ENCODE measurements at places on chromosomes 12 and 14.
A peak's percentile ranks its signal among the peaks of the same experiment; 100 is the strongest.

DNA sequence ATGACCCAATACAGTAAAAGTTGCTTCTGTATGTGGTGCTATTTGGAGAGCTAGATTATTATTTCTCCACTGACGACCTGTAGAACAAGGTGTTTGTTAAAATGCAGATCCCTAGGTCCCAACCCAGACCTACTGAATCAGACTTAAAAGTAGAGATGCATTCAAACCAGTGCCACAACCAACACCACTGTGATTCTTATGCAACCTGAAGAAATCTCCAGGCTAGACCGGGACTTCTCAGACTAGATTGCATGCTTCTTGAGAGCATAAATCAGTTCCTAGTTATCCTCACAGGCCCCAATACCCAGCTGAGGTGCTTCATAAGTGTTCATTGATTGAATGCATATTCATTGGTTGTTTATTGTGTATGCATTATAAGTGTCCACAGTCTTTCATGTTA is 78.2 kb downstream of the SPTSSA start:
- DNase-seq: no peak

GRCh38 chr12:124432376-124432775 is 135.0 kb downstream of the NCOR2 start:
- no peak for DNase-seq

- no peak for DNase-seq
These were observed 28.5 kb downstream of the SLC8B1 start for GRCh38 chr12:113306382-113306781.

DNA sequence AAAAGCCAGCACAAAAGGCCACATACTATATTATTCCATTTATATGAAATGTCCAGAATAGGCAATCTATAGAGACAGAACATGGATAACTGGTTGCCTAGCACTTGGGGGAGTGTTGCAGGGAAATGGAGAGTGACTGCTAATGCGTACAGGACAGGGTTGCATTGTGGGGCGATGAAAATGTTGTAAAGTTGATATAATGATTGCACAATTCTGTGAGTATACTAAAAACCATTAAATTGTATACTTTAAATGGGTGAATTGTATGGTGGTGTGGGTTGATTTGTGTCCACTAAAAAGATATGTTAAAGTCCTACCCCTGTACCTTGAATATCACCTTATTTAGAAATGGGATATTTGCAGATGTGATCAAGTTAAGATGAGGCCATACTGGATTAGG is 7.0 kb upstream of the CAPRIN2 start:
- no peak for DNase-seq

- no peak for DNase-seq
These were observed 691.8 kb downstream of the BCL11B start for GRCh38 chr14:98580131-98580678.

GRCh38 chr12:60014436-60014835 is 418.6 kb downstream of the SLC16A7 start:
- DNase-seq: no peak

GRCh38 chr14:103169954-103170353 is 46.7 kb downstream of the TNFAIP2 start:
- DNase-seq: no peak

DNA sequence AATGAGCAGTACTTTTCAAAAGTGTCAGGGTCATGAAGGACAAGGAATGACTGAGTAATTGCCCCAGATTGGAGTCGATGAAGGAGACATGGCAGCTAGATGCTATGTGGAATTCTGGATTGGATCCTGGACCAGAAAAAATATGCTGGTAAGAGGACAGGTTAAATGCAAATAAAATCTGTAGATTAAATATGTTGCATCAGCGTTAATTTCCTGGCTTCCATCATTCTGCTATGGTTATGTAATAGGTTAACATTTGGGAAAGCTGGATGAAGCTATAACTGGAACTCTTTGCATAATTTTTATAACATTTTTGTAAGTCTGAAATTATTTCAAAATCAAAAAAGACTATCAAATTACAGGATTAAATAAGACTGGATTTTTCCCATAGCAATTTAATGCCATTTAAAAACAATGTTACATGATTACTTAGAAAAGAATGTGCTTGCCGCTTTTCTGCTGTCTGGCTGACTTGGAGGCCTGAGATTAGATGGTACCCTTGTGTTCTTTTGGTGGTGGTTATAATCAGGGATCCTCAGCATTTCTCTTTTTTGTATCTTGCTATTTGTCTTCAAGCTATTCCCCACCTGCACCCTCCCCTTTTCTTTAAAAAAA is 65.1 kb downstream of the FBXW8 start:
- no peak for DNase-seq

GRCh38 chr14:61813096-61813606 is 50.9 kb downstream of the SNAPC1 start:
- DNase-seq: no peak

- no peak for DNase-seq
These were observed 133.6 kb upstream of the SLC35F4 start for GRCh38 chr14:57999471-57999870.

DNA sequence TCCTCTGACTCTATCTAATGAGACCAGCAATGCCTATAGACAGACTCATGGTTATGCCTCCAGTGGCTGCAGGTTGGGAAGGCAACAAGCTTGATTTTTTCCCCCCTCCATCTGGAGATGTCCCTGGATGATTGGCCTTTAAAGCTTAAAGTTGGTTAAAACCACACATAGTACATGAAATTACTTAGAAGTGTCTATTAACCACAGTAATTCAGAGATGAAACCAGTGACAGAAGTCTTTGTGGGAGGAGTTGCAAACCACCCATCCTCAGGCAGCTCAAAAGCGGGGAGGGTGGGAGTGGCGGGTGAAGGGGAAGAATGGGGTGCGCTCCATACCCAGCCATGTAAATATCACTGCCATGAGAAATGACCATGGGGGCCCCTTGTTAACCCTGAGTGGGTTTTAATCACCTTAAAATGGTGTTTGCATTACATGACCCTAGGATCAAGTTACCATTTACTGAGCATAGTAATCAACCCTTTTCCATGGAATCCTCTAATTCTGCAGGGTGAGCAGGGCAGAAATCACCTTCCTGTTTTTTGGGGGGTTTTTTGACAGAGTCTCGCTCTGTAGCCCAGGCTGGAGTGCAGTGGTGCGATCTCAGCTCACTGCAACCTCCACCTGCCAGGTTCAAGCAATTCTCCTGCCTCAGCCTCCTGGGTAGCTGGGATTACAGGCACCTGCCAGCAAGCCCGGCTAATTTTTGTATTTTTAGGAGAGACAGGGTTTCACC is 133.5 kb downstream of the FOXN3 start:
- peak; percentile 43 for DNase-seq

DNA sequence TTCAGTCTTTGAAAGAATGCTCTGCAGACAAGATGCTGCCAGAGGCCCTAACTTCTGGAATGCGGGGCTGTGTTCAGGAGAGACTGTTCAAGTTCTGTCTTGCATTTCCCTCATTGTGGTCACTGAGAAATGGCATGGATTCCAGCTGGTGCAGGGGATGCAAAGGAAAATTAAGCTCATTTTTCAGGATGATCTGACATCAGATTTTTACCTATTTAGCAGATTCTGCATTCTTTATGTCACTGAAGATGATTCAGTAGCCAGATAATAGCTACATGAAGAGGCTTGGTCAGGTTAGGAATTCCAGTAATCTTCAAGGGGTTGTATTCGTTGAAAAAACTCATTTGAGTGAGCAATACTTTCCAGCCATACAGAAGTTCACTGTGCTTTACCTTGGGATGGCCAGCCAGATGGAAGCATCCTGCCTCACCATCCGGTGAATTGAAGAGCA is 16.1 kb upstream of the MFAP5 start:
- no peak for DNase-seq

- no peak for DNase-seq
These were observed 13.7 kb downstream of the COL2A1 start for GRCh38 chr12:47990351-47991105.

GRCh38 chr12:61514016-61514415 is 746.2 kb upstream of the USP15 start:
- no peak for DNase-seq

DNA sequence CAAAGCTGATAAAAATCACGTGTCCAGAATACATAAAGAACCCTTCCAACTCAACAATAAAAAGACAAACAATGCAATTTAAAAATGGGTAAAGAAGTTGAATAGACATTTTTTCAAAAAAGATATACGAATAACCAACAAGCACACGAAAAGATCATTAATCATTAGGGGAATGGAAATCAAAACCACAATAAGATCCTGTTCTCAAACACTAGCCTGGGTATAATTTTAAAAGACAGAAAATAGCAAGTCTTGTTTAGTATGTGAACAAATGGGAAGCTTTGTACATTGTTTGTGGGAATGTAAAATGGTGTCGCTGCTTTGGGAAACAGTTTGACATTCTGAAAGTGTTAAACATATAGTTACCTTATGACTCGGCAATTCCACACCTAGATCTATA is 86.3 kb upstream of the LMNTD1 start:
- no peak for DNase-seq

- no peak for DNase-seq
These were observed 59.1 kb upstream of the AMN start for GRCh38 chr14:102863381-102863780.

GRCh38 chr14:77083082-77083481 is 15.0 kb upstream of the CIPC start:
- DNase-seq: no peak

GRCh38 chr14:70842851-70843462 is 33.6 kb upstream of the MAP3K9 start:
- no peak for DNase-seq

DNA sequence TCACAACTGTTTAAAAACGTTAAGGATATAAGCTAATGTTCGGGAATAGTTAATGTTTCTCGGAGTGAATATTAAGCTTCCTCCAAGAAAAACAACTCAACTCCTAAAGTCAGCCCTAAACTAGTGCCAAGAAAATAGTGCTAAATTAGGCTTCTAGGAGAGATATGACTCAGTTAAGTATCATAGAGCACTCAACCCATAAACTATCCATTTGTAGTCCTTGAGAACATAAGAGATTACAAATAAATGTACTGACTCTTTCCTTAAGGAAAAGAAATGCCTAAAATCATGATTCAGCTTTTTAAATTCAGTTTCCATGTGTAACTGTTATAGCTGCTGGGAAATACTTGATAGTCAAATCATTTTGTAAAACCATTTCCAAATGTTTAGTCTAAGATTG is 117.1 kb downstream of the HMGA2 start:
- no peak for DNase-seq

DNA sequence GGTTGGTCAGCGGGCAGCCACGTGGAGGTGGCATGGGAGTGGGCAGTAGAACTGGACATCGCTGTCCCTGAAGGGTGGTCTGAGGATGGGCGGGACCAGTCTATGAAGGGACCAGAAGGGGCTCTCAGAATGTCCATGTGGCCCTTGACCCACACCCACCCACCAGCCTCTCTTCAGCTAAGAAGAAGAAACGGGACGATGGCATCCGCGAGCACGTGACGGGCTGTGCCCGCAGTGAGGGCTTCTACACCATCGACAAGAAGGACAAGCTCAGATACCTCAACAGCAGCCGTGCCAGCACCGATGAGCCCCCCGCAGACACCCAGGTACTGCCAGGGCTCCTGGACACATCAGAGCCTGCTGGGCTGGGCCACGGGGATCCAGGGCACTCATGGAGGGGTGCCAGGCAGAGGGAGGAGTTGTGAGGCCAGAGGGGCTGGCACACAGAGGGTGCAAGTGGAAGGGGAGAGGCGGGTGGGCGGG is 21.3 kb downstream of the SETD1B start:
- DNase-seq: no peak

DNA sequence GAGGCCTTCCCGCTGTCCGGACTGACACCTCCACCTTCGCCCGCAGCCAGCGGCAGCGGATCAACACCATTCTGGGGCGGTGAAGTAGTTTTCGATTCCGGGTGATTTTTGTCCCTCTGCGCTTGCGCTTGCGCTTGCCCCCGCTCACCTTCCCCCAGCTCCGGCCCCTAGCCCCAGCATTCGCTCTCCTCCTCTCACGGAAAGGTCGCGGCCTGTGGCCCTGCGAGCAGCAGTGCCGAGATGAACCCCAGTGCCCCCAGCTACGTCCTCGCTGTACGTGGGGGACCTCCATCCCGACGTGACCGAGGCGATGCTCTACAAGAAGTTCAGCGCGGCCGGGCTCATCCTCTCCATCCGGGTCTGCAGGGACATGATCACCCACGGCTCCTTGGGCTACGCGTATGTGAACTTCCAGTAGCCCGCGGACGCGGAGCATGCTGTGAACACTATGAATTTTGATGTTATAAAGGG is 22.7 kb upstream of the SRGAP1 start:
- no peak for DNase-seq

GRCh38 chr12:45918818-45919217 is 71.6 kb downstream of the SCAF11 start:
- DNase-seq: no peak

GRCh38 chr14:67400434-67400833 is 11.5 kb downstream of the PLEK2 start:
- no peak for DNase-seq

DNA sequence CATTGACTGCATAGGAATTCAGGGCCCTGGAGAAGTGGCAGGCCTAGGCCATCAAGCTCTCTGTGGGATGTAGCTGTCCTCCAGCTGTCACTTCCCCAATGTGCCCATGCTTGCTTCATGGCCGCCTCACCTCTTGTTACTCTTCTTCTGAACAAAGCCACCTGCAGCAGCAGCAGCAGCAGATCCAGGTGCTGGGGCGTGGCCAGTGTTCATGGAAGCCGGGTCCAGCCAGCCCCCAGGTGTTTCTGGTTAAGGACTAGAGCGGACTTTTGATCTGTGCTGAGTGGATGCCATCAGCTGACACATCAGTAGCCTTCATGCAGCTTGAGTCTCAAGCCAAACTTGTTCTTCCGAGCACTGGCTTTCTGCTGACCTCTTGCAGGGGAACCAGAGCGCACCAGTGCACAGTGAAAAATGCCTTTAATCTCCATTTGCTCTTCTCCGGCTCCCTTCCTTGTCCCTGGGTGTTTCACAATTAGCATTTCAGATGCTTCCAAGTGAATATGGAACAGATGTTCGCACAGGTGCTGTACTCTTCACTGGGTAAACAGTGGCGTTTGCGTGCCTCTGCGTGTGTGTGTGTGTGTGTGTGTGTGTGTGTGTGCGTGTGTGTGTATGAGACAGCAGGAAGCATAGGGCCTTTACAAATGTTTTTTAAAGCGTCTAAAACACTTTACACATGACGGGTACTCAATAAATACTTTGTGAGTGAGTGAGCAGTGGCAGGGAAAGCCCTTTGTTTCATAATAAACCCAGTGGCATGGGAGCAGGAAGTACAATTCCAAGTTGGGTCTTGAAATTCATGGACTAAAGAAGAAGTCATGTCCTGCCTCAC is 20.1 kb downstream of the TPCN1 start:
- DNase-seq: no peak

GRCh38 chr12:14852880-14853279 is 9.6 kb upstream of the ART4 start:
- DNase-seq: no peak

All from stimulated activated CD4-positive, alpha-beta T cell treated with anti-CD3 and anti-CD28 coated beads, Interleukin-1b, Interleukin-23, amount 100 ng/mL, for 24 hours (primary cell).